Neuronal stem cell (in vitro differentiated cells): ENCODE measurements at places on chromosomes 16 and 17.

DNA sequence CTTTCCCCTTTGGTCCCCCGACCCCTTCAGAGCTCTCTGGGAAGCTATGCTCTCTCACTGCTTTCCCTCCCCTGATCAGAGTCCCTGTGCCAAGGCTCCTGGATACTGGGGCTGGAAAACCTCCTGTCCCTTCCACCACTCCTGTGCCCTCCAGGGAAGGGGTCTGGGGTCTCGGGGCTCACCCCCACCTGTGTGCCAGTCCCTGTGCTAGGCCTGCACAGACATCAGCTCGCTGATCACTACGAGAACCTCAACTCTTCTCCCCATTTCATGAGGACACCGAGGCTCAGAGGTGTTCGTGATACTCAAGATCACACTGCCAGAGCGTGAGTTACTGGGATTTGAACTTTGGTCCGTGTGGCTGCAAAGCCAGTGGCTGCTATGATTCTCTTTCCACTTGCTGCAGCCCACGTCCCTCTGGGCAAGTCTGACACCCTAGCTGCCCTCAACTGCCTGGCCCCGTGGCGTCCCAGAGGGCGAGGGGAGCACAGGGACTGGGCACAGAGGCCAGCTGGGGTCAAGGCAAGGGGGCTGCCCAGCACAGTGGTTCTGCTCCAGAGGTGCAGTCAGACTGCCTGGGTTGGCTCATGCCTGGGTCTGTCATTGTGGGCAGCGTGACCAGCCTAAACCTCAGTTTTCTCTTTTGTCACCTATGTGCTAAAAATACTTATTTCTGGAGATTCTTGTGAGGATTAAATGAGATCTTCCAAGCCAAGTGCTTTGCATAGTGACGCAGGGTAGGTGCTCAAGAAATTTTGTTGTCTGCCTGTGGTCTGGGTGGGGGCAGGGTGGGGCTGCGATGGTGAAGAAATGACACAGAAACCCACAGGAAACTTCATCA, 43.8 kb upstream of the TOB1 start:
- DNase-seq = no peak
- H3K4me1 ChIP-seq = peaks cover 26% of the 10 kb centered on the region
- no peaks in the 10 kb centered on the region for H3K36me3 ChIP-seq
- H3K4me3 ChIP-seq = no peak overlapping the region
- H3K27ac ChIP-seq = no peak overlapping the region

- peaks cover 7% of the 10 kb centered on the region for H3K4me1 ChIP-seq
- DNase-seq = no peak
- H3K27me3 ChIP-seq = no peaks in the 10 kb centered on the region
These were observed 35.9 kb downstream of the HSBP1 start for GRCh38 chr16:83843657-83844056.

DNA sequence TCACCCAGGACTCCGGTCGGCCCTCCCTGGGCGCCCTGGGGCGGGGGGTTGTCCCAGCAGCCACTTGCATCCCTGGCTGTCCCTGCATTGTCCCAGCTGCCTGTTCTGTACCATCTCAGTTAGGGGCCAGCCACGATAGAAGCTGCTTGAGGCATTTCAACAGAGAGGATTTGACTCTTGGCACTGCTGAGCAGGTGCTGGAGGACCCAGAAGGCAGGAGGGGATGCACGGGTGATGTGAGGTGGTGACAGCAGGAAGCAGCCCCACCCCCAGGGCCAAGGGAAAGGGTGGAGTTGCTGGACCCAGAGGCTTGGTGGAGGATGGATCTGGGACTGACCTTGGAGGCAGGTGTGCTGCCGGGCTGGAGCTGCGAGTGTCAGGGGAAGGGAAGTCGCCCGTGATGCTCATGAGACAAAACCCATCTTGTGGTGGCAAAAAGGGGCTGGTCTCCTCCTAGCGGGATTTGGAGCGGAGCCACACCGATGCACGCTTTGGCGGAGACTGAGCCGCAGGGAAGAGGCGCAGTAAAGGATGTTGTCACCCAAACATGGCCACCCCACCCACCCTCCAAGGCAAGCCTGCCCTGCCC, 188.0 kb upstream of the GSE1 start:
- H3K36me3 ChIP-seq = no peaks in the 10 kb centered on the region
- H3K4me3 ChIP-seq = no peak overlapping the region
- no peak for DNase-seq
- no peak overlapping the region for H3K27ac ChIP-seq
- H3K4me1 ChIP-seq = peaks cover 8% of the 10 kb centered on the region

DNA sequence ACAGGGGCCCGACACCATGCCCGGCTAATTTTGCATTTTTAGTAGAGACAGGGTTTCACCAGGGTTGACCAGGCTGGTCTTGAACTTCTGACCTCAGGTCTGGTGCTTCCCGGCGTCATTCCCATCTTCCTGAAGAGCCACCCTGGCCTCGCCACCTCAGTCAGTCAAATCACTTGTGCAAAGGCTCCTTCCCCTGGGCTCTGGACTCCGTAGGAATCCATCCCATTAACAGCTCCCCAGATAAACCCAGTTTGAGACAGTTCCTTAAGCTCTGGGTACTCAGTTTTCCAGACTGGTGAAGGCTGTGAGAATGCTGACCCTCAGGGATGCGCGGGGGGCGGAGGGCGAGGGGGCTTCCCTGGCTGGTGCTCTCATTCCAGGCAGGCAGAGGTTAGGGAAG, 39.5 kb downstream of the MRM1 start:
- H3K4me1 ChIP-seq = peaks cover 4% of the 10 kb centered on the region
- H3K4me3 ChIP-seq = no peak overlapping the region
- no peak overlapping the region for H3K27ac ChIP-seq
- no peak for DNase-seq

DNA sequence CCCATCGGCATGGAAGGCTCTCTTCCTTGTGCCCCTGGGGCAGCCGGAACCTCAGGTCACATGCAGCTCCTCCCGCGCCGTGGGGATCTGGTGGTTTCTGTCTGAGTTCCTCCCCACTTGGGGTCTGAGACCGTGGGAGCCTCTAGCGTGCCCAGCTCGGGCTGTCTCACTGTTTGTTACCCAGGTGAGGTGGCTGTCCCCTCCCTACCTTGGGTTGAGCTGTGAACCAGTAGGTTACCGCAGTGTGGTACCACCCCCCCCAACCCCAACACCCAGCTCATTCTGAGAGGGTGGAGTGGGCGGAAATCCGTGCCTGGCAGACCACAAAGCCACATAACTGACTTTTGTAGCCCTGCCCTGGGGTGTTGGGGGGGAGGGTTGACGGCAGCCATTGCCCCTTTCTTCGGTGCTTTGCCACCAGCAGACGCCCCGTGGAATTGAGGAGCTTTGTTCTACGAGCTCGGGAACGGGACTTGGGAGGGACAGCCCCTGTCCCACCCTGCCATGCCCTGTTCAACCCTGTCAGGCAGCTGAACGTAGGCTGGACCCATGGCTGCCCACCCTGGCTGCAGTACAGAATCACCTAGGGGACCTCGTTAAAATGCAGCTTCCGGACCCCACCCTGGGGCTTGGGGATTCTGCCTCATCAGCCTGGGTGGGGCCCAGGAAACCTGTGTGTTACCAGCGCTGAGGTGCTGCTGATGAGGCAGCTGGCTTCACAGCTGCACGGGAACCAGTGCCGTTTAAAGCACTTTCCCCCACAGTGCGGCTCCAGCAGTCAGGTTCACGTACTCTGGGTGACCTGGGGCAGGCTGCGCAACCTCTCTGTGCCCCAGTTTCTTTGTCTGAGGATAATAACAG, 18.5 kb downstream of the RAP1GAP2 start:
- peak overlapping the region; percentile 8 for H3K27ac ChIP-seq
- no peaks in the 10 kb centered on the region for H3K27me3 ChIP-seq
- no peak for DNase-seq
- H3K4me1 ChIP-seq = no peaks in the 10 kb centered on the region
- H3K36me3 ChIP-seq = no peaks in the 10 kb centered on the region
- no peak overlapping the region for H3K4me3 ChIP-seq

DNA sequence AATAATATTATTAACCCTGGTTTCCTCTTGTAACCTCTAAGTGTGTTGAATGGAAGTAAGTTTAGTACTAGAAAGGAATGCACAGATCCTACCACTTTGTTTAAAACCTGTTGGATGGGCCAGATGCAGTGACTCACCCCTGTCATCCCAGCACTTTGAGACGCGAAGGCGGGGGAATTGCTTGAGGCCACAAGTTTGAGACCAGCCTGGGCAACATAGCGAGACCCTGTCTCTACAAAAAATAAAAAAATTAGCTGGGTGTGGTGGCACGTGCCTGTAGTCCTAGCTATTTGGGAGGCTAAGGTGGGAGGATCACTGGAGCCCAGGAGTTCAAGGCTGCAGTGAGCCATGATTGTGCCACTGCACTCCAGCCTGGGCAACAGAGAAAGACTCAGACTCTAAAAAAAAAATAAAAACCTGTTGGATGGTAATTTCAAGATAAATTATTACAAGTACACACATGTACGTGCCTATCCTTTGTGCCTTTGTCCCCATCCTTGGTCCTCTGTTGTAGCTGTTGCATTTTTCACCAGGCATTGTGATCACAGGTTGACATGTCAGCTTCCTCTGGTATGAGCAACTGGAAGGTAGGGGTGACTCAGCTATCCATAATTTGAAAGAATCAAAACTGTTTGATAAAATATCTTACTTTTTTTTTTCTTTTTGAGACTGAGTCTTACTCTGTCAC, 30.7 kb upstream of the METTL9 start:
- no peak overlapping the region for H3K27ac ChIP-seq
- no peaks in the 10 kb centered on the region for H3K36me3 ChIP-seq
- no peak overlapping the region for H3K4me3 ChIP-seq
- H3K4me1 ChIP-seq = peaks cover 2% of the 10 kb centered on the region
- DNase-seq = no peak

DNA sequence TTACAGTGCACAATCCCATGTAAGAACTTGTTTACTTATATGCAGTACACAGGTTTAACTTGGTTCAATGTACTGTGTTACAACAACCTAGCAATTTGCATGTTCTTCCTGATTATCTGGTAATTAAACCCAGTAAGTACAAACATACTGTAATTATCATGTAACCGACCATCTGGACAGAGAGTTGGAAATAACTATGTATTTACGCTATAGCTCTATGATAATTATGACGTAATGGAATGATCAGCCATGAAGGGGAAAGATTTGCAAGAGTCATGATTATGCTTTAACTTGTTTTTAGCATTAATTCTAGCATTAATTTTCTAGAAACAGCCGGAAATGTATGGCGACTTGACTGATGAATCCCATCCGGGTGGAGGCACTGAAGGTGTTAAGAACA, 74.8 kb upstream of the SALL1 start:
- DNase-seq = no peak
- H3K4me1 ChIP-seq = no peaks in the 10 kb centered on the region
- H3K27ac ChIP-seq = no peak overlapping the region
- no peaks in the 10 kb centered on the region for H3K36me3 ChIP-seq
- H3K4me3 ChIP-seq = no peak overlapping the region

DNA sequence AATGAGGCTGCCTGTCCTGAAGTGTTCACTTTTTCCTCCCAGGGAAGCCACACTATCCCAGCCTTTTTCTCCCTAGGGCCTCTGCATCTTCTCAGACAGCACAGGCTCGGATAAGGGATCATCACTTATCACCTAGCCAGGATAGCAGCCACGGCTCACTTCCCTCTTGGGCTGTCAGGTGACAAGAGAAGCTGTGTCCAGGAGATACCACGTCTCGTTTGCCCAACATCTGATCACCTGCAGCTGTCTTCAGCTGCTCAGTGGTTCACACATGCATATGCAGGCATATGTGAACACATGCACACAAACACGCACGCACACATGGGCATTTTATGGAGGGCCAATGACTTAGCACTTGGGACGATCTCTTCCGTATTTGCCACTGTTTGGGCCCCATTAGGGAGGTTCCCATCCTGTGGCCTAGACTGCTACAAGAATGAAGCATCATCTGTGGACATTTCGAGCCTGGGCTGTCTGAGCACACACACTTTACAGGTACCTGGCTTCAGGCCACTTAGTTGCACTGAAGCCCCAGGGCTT, 32.4 kb upstream of the ADORA2B start:
- H3K27me3 ChIP-seq = peaks cover 2% of the 10 kb centered on the region
- no peak overlapping the region for H3K27ac ChIP-seq
- DNase-seq = no peak

DNA sequence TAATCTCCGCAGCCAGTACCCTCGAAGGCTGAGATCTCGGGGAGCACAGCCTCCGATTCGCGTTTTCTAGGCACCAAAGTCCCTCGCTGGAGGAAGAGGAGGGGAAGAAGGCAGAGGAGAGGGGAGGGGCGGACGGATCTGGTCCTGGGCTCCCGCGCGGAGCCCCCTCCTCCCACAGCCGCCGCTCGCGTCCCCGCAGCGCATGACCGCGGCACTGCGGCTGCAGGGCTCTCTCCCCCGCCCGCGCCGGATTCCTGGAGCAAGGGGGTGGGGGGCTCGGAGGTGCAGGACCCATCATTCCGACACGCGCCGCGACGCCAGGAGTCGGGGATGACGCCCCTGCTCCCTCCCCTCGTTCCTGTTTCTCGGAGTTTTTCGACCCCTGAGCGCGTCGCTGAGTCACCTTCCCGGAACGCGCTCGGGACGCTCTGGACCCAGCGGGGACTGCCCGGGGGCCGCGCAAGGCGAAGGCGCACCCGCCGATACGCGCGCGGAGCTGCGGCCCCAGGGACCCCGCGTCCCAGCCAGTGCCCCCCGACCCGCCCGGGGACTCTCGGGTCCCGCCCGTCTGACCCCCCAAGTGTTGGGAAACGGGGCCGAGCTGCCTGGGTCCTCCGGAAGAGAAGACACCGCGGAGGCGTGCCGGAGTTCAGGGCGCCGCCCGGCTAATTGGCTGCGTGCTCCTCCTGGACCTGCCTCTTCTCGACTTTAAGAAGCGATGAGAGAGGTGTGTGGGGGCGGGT, 1.4 kb upstream of the SPHK1 start:
- peaks cover 10% of the 10 kb centered on the region for H3K27me3 ChIP-seq
- peaks cover 26% of the 10 kb centered on the region for H3K4me1 ChIP-seq
- DNase-seq = peak; percentile 82
- peaks cover 6% of the 10 kb centered on the region for H3K36me3 ChIP-seq
- peak overlapping the region; percentile 99 for H3K27ac ChIP-seq

GRCh38 chr17:61483778-61484116, 31.5 kb downstream of the TBX4 start:
- H3K4me1 ChIP-seq = peaks cover 10% of the 10 kb centered on the region
- no peak overlapping the region for H3K4me3 ChIP-seq
- H3K27ac ChIP-seq = no peak overlapping the region
- no peaks in the 10 kb centered on the region for H3K27me3 ChIP-seq
- no peak for DNase-seq
- no peaks in the 10 kb centered on the region for H3K36me3 ChIP-seq

DNA sequence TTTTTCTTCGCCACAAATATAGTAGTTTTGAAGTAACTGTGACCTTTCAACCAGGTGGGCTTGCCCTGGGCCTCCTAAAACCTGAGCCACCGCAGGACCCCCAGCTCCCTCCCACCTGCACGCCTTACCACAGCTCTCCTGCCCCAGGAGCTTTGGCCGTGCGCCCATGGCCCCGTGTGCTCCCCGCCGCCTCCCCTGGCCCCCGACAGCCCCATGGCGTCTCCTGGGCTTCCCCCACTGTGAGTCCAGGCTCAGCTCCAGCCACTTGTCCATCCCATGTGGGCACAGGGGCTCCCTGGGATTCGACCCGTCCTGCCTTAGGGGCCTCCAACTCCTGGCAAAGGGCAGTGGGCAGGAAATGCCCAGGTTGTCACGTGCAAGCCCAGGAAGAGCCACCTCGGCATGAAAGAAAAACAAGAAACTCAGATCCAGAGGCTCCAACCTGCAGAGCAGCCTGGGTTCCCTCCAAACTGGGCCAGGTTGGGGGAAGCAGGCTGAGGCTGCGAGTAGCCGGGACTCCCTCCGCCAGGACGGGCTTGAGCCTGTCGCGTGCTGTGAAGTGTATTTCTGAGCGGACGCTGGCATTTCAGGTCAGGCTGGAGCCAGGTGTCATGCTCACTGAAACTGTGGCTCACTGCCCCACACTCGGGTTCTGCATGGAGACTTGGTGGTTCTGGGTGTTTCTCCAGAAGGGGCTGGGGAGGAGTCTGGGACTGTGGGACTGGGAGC, 5.8 kb downstream of the LGALS3BP start:
- peaks cover 10% of the 10 kb centered on the region for H3K4me1 ChIP-seq
- H3K27me3 ChIP-seq = no peaks in the 10 kb centered on the region
- peaks cover 6% of the 10 kb centered on the region for H3K36me3 ChIP-seq
